ENCODE measurements at places on chromosomes 6 and 20.

- no peak for DNase-seq
These were observed 290.0 kb upstream of the JAG1 start for GRCh38 chr20:10963717-10964266.

- DNase-seq, result no peak
These were observed 72.1 kb upstream of the SPACA1 start for GRCh38 chr6:87975561-87975960.

GRCh38 chr6:1123386-1124375, 188.2 kb upstream of the FOXQ1 start:
- DNase-seq, result no peak

GRCh38 chr20:62944184-62944583, 6.2 kb downstream of the GID8 start:
- no peak for DNase-seq

GRCh38 chr6:45026003-45026516, 302.1 kb upstream of the RUNX2 start:
- DNase-seq, result no peak

DNA sequence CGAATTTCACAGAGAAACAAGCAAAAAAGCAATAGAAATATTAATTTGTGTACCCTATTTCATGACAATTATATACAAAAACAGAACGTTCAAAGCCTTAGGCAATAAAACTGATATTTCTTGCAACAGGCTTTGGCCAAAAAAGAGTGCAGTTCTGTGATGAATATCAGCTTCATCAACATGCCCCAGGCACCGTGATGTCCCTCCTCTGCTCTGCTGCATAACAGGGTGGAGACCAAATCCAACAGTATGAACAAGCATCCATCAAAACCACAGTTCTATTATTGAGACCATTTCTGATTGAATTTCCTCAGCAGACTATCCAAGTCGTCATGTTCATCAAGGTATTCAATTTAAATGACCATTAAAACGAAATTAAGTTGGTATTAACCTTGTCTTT, 722.6 kb upstream of the NRSN1 start:
- DNase-seq, result no peak

DNA sequence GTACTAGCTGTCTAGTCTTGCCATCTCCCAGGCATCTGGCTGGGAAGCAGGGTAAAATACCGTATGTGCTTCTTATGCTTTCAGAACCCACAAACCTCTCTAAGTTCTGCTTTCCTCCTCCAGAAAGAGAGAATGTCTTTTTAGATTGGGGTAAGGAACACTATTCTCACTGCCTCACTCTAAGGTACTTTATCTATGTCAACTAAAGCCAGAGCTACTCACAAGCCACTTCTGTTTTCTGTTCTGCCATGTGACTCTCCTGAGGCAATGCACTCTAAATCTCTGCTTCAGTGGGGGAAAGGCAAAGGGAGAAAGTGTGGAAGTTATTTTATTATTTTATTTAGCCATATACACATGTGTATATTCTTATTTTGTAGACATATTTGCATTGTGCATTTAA, 15.6 kb downstream of the MEP1A start:
- DNase-seq, result no peak

DNA sequence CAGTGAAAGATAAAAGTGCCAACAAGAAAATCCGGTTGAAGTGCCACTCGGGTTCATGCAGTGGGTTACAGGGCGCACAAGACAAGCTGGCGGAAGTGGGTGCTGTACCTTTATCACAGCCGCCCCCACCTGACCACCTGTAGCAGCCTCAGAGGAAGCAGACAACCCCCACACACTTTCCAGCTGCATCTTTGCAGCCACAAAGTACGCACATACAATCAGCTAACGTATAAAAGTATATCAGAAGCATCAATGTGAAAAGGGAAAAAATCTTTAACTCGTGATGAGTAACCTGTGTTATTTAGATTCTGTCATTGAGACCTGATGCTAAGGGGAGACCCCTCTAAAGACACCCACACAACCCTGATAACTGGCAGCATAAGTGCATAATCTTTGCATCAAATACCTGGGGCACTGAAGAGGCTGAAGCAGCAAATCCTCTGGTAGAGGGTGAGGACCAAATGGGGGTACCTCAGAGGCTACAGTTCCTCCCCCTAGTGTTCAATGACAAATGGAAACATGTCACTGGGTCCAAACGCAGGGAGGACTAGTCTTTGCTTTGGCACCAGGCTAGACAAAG, 22.1 kb downstream of the BACH2 start:
- peak; percentile 96 for DNase-seq

DNA sequence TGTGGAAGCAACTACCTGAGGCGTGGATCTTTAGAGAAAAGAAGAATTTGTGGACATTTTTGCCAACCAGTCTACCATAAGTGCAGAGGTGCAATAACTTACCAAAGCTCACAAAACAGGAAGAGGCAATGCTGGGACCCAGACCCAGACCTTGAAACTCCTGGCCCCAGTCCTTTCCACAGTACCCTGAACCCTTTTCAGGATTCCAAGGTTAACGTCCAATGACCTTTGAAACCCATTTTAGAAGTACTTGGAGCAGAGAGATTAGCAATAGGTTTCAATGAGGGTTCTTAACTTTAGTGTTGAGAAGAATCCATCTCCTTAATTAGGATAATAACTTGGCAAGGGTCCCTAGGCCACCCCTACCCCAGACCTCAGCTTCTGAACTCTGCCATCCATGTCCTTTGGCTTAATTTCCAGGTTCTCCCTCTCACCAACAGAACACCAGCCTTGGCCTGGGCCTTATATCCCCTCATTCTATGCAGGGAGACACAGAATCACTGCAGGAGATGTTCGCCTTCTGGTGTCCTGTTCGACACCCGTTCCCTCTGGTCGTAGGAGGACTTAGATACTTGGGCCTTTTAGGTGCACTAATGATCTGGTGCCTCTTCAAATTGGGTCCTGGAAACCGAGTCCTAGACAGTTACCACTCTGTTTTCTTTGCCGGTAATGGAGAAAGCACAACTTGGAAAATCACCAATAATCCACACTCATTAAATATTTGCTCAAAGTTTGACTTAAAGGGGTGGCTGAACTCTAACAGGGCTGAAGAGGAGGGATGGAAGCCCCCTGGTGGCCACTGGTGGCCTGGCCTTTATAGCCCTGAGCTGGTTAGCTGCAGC, 40.6 kb downstream of the ISM1 start:
- DNase-seq, result peak; percentile 69

GRCh38 chr6:46715141-46715540, 20.0 kb downstream of the PLA2G7 start:
- DNase-seq, result no peak

- DNase-seq, result no peak
These were observed 87.7 kb downstream of the EPB41L2 start for GRCh38 chr6:130975325-130975724.

DNA sequence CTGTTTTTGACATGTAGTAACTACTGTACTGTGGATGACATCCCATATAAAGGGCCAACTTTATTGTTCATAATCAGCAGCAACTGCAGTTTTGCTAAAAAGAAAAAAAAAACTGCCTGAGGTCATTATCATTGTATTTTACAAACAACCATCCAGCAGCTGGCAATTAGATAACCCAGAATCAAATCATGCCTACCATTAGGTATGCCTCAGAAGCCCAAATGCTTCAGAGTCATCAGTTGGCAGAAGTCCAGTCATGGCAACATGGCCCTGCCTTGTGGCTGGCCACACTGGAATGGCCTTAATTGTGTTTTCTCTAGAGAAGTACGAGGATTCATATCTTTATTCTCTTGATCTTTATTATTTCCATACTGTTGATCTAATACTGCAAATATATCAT, 462.4 kb upstream of the NRSN1 start:
- DNase-seq, result no peak

- DNase-seq, result no peak
These were observed 29.2 kb downstream of the JAG1 start for GRCh38 chr20:10644458-10645204.

DNA sequence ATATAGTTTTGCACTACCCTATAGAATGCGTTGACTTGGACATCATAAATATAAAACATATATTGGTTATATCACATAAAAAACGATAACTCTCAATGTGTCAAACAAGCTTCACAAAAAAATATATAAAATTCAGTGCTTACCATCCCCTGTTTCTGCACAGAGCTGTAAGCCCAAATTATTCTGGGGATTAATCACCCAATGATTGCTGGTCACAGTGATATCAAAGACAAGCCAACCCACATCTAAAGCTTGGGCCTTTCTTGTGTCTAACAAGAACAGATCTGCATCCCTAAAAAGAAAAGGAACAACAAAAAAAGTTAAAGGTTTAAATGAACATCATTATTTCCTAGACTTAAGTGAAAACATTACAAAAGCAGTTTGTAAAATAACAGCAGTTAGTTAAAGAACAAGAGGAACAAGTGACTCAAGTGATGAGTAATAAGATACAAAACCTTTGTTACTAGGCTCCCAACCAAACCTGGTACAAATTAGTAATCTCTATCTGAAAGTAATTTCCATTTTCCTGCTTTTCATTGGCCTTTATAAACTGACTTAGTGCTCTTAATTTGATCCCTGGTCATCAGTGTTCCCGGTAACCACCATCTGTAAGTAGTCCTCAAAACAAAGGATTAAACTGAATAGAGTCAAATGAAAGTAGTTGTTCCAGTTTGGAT, 81.1 kb downstream of the BMP5 start:
- no peak for DNase-seq

DNA sequence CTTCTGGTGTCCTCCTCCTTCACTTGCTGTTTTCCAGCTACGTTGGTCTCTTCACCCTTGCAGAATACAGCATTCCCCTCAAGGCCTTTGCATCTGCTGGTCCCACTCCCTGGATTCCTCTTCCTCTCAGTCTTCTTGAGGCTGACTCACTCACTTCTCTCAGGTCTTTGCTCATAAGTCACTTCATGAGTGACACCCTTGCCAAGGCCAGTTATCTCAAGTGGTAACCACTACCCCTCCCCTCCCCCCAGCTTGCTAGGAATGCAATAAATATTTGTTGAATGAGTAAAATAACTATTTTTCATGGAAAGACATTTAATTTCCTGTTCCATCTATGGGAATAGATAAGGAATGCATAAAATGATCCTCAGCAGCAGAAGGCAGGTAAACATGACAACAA, 131.7 kb downstream of the PLCB4 start:
- no peak for DNase-seq

DNA sequence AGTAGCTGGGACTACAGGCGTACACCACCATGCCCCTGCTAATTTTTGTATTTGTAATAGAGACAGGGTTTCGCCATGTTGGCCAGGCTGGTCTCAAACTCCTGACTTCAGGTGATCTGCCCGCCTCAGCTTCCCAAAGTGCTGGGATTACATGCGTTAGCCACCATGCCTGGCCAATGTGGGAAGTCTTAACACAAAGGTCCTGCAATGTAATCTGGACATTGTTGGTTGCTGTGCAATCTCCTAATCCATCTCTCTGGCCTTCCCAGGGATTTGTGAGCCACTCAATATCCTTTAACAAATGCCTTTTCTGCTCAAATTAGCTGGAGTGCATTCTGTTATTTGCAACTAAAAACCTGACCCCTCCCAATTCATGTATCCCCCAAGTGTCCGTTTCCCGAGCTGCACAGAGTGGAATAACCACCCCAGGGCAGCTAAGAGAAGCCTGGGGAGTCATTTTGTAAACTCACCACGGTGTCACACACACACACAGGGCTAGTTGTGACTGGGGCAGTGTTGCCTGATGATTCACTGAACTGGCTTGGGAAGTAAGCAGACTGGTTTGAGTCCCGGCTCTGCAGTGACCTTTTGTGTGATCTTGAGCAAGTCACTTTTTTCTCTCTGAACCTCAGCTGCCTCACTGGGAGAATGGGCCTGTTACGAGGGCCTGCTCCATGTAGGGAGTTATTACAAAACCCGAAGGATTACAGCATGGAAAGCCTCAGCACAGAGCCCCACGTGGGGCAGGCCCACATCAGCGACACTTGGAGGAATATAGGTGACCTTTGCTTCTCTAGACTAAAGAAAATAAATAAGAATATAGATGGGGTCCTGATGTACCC, 152.3 kb downstream of the ZMYND8 start:
- no peak for DNase-seq

DNA sequence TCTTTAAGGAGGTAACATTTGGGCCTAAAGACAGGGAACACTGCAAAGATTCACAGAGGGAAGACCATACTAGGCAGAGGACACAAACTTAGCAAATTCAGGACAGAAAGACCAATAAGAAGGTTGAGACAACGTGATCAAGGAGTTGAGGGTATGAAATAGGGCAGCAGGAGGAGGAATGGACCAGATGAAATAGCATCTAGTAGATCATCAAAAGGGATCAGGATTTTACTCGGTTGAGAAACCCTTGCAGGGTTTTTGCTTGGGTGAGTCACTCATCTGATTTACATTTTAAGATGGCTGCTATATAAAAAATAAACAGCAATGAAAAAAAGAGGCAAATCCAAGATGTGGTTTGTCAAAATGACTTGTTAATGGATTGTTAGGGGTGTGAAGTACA, 4.7 kb downstream of the BCLAF1 start:
- no peak for DNase-seq

- no peak for DNase-seq
These were observed 133.6 kb downstream of the MTHFD1L start for GRCh38 chr6:150999107-150999506.

- peak; percentile 48 for DNase-seq
These were observed 2.4 kb downstream of the NUS1 start for GRCh38 chr6:117677553-117678141.

GRCh38 chr6:112183271-112183671, 71.1 kb downstream of the LAMA4 start:
- DNase-seq, result no peak

DNA sequence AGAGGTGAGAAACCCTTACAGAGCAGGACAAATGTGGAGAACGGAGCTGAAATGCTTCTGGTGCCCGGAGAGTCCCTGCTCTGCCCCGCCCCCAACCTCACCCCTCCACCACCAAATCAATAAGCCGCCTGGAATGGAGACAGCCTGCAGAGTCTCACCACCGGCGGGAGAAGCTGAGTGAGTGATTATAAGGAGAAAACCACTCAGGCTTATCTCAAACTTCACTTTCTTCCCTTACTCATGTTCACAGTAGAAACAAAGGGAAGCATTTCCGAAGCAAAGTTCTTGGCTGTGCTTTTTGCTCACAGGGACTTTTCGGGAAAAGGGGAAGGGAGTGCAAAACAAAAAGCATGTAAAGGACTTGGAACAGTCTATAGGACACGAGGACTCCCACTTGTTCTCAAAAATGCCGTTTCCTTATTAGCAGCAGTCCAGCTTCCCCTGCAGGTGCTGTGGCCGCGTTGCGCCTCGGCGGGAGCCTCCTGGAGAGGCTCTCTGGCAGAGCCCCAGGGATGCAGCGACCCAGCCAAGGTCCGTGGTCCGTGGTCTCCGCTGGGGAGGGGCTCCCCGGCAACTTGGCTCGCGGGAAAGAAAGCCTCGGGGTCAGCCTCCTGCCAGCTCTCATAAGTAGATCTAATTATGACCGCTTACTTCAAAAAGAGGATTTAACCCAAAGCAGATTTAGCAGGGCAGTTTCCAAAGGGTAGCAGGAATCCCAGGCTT, 64.8 kb upstream of the TMEM30A start:
- DNase-seq, result no peak

Measured in CD8-positive, alpha-beta T cell (primary cell).